HepG2 (cell line): ENCODE measurements at places on chromosomes 11 and 22. TPM values are rescaled to one million over a fixed set of nuclear protein-coding genes. Genes with fewer than 3 reads are reported as not detected.

DNA sequence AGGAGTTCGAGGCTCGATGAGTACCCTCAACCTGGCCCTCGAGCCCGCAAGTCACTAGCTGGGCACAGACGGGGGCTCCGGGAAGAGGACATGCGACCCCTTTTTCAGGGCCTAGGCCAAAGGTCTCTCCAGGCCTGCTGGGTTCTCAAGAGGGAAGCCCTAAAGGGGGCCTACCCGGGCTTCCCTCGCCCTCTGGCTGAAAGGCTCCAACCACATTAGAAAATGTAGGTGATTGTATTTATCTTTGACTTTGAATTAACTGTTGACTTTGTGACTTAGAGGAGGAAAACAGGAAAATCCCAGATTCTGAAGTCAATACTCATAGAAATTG is 7.3 kb upstream of the PAX6 start:
- no peaks in the 10 kb centered on the region for H3K36me3 ChIP-seq
- H3K27ac ChIP-seq, result no peak overlapping the region
- H3K4me1 ChIP-seq, result peaks cover 32% of the 10 kb centered on the region
- DNase-seq, result no peak

The MMP7 gene
- total RNA-seq, result not detected in 2 replicates

GRCh38 chr11:97722065-97722464 is 1298.7 kb upstream of the CNTN5 start:
- no peak overlapping the region for H3K27ac ChIP-seq
- H3K4me1 ChIP-seq, result peaks cover 21% of the 10 kb centered on the region
- no peaks in the 10 kb centered on the region for H3K36me3 ChIP-seq
- no peak overlapping the region for H3K4me3 ChIP-seq
- no peaks in the 10 kb centered on the region for H3K27me3 ChIP-seq
- peak; percentile 24 for DNase-seq

GRCh38 chr22:49113758-49114157 is 713.9 kb downstream of the BRD1 start:
- no peaks in the 10 kb centered on the region for H3K4me1 ChIP-seq
- peaks cover 5% of the 10 kb centered on the region for H3K27me3 ChIP-seq

The GGTLC2 gene
- not detected in 2 replicates for total RNA-seq

The RAB3IL1 gene
- 1.2 and 1.3 TPM in 2 replicates for total RNA-seq

GRCh38 chr11:80846442-80846841 is 1405.6 kb upstream of the TENM4 start:
- H3K4me3 ChIP-seq, result no peak overlapping the region
- no peak for DNase-seq
- no peaks in the 10 kb centered on the region for H3K36me3 ChIP-seq
- no peaks in the 10 kb centered on the region for H3K4me1 ChIP-seq
- no peak overlapping the region for H3K27ac ChIP-seq

- peaks cover 21% of the 10 kb centered on the region; the same call in 2 of the 3 replicates for H3K27me3 ChIP-seq
- no peaks in the 10 kb centered on the region for H3K36me3 ChIP-seq
- H3K27ac ChIP-seq, result no peak overlapping the region
- DNase-seq, result no peak
These were observed 5.1 kb downstream of the TSPAN18 start for GRCh38 chr11:44731685-44732430.

GRCh38 chr11:68498321-68498720 is 37.8 kb downstream of the PPP6R3 start:
- DNase-seq, result no peak
- no peak overlapping the region for H3K4me3 ChIP-seq
- H3K27ac ChIP-seq, result no peak overlapping the region
- H3K27me3 ChIP-seq, result no peaks in the 10 kb centered on the region

The TTLL8 gene
- not detected in 2 replicates for total RNA-seq

The CD6 gene
- not detected in 2 replicates for total RNA-seq

GRCh38 chr11:25992294-25992693 is 339.6 kb upstream of the ANO3 start:
- H3K36me3 ChIP-seq, result no peaks in the 10 kb centered on the region
- H3K27ac ChIP-seq, result no peak overlapping the region
- H3K27me3 ChIP-seq, result no peaks in the 10 kb centered on the region
- no peak overlapping the region for H3K4me3 ChIP-seq

GRCh38 chr11:93743291-93743690 is 1.8 kb downstream of the C11orf54 start:
- H3K27me3 ChIP-seq, result peaks cover 2% of the 10 kb centered on the region; the same call in 2 of the 3 replicates
- no peak for DNase-seq
- H3K36me3 ChIP-seq, result peaks cover 16% of the 10 kb centered on the region; the same call in 2 of the 3 replicates
- H3K4me1 ChIP-seq, result peaks cover 57% of the 10 kb centered on the region

- no peak for DNase-seq
- H3K27ac ChIP-seq, result no peak overlapping the region
- H3K27me3 ChIP-seq, result peaks cover 44% of the 10 kb centered on the region
- H3K4me3 ChIP-seq, result no peak overlapping the region
- no peaks in the 10 kb centered on the region for H3K4me1 ChIP-seq
These were observed 76.4 kb upstream of the SLC22A12 start for GRCh38 chr11:64514590-64514989.

DNA sequence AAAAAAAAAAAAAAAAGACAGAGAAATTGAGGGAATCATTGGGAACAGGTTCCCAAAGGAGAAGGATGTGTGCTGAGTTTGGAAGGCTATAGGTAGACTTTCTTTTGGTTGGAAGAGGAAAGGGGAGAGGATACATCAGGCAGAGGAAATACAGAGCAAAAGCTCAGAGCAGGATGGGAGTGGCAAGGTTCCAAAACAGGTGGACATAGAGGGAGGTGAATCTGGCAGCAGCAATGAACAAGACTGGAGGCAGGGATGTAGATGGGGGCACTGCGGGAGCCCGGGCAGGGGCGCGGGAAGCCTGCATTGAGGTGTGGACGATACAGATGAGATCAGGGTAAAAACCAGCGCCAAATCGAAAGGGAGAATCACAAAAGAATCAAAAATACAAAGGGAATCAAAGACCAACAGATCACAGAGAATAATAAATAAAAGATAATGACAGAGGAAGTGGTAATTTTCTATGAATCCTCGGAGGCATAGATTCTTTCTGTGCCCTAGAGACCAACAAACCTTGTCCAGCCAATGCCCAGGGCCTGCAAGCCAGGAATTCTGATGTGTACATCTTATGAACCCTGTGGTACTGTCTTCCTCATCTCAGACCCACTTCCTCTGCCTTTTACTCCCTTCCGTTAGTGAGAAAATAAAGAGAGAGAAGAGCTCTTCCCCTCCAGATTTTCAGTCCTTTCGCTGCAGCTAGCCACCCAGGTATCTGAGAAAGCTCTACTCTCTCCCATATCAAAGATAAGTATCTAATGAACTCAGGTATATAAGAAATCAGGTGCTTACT is 70.3 kb downstream of the SLC1A2 start:
- no peak for DNase-seq
- H3K27me3 ChIP-seq, result no peaks in the 10 kb centered on the region
- no peak overlapping the region for H3K27ac ChIP-seq

- H3K4me1 ChIP-seq, result peaks cover 21% of the 10 kb centered on the region
- H3K36me3 ChIP-seq, result no peaks in the 10 kb centered on the region
- no peak overlapping the region for H3K27ac ChIP-seq
- no peak overlapping the region for H3K4me3 ChIP-seq
- DNase-seq, result no peak
These were observed 58.4 kb downstream of the TRMU start for GRCh38 chr22:46393873-46394272.

- no peaks in the 10 kb centered on the region for H3K36me3 ChIP-seq
- no peak overlapping the region for H3K4me3 ChIP-seq
- no peak overlapping the region for H3K27ac ChIP-seq
- no peaks in the 10 kb centered on the region for H3K27me3 ChIP-seq
These were observed 11.9 kb downstream of the KLHL35 start for GRCh38 chr11:75421035-75421602.

The NXPE1 gene
- total RNA-seq, result not detected in 2 replicates

The ACR gene
- not detected in 2 replicates for total RNA-seq

DNA sequence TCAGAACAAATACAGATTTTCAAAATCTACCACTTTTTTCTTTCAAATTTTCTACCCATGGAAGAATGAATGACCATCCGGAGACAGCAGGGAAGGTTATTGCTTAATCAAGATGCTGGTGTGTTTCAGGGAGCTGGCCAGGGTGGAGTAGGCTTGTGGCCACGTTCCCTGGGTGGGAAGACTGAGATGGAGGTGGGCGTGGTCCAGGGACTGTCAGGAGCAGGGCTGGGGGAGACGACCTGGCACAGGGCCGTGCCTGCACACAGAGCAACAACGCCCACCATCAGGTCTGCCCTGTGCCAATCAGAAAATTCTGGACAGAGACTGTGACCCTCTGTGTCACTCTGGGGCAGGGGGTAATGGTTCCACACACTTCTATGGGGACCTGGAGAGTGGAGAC is 7.1 kb upstream of the APOBEC3H start:
- peaks cover 51% of the 10 kb centered on the region; the same call in 2 of the 3 replicates for H3K27me3 ChIP-seq
- no peak for DNase-seq
- H3K36me3 ChIP-seq, result no peaks in the 10 kb centered on the region
- no peak overlapping the region for H3K4me3 ChIP-seq
- no peaks in the 10 kb centered on the region for H3K4me1 ChIP-seq
- no peak overlapping the region for H3K27ac ChIP-seq
